Right renal cortex interstitium (tissue), 3 donors: ENCODE measurements at places on chromosomes 16 and 17. TPM values are rescaled to one million over a fixed set of nuclear protein-coding genes. Genes with fewer than 3 reads are reported as not detected.

GRCh38 chr17:45451131-45451530, 18.5 kb upstream of the ARHGAP27 start:
- no peak for DNase-seq

GRCh38 chr17:49388290-49388640, 26.2 kb upstream of the ZNF652 start:
- no peak for DNase-seq

- no peak for DNase-seq
Measured at GRCh38 chr16:89139907-89140361, 31.6 kb upstream of the CDH15 start.

GRCh38 chr16:85465328-85466303, 147.5 kb upstream of the GSE1 start:
- no peak for DNase-seq

DNA sequence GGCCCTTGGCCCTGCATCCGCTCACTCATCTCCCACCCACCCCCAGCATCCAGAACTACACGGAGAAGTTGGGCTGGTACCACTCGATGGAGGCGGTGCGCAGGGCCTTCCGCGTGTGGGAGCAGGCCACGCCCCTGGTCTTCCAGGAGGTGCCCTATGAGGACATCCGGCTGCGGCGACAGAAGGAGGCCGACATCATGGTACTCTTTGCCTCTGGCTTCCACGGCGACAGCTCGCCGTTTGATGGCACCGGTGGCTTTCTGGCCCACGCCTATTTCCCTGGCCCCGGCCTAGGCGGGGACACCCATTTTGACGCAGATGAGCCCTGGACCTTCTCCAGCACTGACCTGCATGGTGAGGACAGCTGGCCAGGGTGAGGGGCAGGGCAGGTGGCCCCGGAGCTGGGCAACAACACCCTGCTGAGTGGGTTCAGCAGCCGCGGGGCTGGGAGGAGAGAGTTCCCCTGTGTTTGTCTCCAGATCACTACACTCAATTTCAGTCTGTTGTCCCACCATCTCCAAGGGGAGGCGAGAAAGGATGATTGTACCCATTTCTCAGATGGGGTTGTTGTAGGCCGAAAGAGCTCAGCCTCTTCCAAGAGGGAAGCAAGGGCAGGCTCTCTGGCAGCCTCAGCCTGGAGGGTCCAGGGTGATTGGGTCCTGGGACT, 14.4 kb downstream of the MMP15 start:
- no peak for DNase-seq

DNA sequence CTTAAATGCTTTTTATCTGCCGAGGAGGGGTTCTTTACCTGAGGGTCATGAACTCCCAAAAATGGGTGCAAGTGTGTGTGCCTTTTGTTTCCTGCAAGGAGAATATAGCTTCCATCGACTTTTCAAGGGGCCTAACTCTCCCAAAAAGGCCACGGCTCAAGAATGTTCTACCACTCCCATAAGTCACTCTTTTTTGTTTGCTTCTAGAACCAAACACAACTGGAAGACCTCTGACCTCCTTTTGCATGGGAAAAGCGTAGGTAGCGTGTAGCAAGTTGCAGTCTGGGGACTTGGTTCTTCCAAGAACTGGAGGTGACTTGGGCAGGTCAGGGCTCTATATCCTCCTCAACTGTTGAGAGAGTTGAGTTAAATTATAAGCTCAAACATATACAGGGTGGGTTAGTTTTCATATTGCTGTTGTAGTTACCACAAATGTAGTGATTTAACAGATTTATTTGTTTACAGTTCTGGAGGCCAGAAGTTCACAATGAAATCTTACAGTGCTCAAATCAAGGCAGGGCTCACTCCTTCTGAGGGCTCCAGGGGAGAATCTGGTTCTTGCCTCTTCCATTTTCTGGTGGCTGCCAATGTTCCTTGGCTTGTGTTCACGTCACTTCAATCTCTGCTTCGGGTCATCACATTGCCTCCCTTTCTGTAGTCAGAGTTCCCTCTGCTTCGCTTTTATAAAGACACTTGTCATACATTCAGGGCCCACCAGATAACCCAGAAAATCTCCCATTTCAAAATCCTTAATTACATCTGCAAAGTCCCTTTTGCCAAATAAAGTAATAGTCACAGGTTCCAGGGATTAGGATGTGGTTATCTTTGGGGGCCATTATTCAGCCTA, 1.4 kb downstream of the TMEM97 start:
- DNase-seq: no peak

GRCh38 chr17:1714980-1715802, 5.0 kb upstream of the TLCD2 start:
- no peak for DNase-seq

GRCh38 chr16:30054451-30054850, 11.1 kb upstream of the ALDOA start:
- DNase-seq: no peak

GRCh38 chr16:11360641-11361373, 15.5 kb downstream of the RMI2 start:
- DNase-seq: no peak

GRCh38 chr17:58327363-58328194, 1.0 kb downstream of the TSPOAP1 start:
- DNase-seq: no peak

The HOXB8 gene
- 40.6 TPM for polyA plus RNA-seq
